ENCODE measurements at places on chromosomes 5 and 9.

- DNase-seq = no peak
Measured at GRCh38 chr5:151026679-151027078, 6.3 kb downstream of the GPX3 start.

- DNase-seq = no peak
Measured at GRCh38 chr5:177376107-177376506, 8.1 kb upstream of the SLC34A1 start.

DNA sequence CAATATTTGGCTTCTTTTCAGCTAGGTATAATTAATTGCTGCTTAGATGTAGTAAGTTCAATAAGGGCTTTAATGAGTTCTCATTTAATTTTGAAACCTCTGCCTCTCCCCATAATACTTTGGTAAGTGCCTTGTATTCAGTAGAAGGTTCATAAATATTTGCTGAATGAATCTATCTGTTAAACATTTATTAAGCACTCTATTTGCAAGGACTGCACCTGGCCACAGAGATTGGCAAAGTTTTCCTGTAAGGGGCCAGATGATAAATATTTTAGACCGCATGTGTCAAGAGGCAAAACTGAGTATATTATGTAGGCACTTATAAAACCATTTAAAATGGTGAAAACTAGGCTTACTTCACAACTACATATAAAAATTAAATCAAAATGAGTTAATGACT lies 19.0 kb upstream of the GNA14 start:
- DNase-seq = no peak

- DNase-seq = no peak
Measured at GRCh38 chr5:126519637-126520592, 75.1 kb downstream of the ALDH7A1 start.

GRCh38 chr9:95529910-95530309 lies 13.1 kb upstream of the PTCH1 start:
- no peak for DNase-seq

GRCh38 chr5:154198611-154199230 lies 8.2 kb downstream of the GALNT10 start:
- no peak for DNase-seq

DNA sequence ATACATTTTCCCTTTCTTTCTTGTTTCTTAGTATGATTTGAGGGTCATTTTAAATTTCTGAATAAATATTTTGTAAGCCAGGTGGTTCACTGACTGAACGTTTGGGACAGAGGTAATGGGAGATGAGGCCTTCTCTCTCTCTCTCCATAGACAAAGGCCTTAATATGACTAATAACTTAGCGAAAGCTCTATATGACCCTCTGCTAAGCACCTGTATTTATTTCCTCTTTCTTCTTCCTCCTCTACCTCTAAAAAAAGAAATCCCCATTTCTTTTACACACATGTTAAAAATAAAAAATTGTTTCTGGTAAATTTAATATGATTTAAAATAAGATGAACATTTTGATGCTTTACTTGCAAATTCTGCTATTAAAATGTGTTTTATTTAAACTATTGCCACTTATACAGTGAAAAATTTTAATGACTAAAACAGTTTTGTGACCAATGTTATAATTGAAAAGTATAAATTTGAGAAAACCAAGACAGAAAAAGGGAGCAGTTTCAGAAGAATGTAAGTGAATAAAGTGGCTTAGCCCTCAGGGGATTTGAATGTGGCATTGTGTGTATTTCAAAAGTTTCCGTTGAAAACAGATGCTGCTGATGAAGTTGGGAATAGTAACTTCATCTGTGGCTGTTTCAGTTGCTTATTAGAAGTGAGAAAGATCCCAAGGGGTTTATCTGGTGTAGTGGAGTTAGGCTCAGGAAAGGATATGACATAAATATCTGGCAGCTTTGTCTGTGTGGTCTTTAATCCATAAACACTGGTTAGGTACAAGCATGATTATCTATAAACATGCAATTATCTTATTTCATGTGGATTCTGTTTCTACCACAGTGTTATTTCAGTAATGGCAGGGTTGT lies 128.6 kb upstream of the GRHPR start:
- DNase-seq = peak; percentile 60

- no peak for DNase-seq
Measured at GRCh38 chr5:123951582-123951977, 439.6 kb downstream of the CSNK1G3 start.

- no peak for DNase-seq
Measured at GRCh38 chr5:32071351-32071944, 102.7 kb downstream of the GOLPH3 start.

GRCh38 chr9:88651682-88652633 lies 117.0 kb downstream of the NXNL2 start:
- DNase-seq = no peak

GRCh38 chr5:32100691-32101302 lies 73.3 kb downstream of the GOLPH3 start:
- DNase-seq = no peak

GRCh38 chr5:93993161-93993560 lies 251.8 kb upstream of the POU5F2 start:
- DNase-seq = no peak

GRCh38 chr9:6686396-6686795 lies 40.9 kb upstream of the GLDC start:
- no peak for DNase-seq

GRCh38 chr5:128213340-128213739 lies 129.8 kb downstream of the SLC12A2 start:
- peak; percentile 9 for DNase-seq

- no peak for DNase-seq
Measured at GRCh38 chr5:6182271-6182815, 196.0 kb downstream of the MED10 start.

DNA sequence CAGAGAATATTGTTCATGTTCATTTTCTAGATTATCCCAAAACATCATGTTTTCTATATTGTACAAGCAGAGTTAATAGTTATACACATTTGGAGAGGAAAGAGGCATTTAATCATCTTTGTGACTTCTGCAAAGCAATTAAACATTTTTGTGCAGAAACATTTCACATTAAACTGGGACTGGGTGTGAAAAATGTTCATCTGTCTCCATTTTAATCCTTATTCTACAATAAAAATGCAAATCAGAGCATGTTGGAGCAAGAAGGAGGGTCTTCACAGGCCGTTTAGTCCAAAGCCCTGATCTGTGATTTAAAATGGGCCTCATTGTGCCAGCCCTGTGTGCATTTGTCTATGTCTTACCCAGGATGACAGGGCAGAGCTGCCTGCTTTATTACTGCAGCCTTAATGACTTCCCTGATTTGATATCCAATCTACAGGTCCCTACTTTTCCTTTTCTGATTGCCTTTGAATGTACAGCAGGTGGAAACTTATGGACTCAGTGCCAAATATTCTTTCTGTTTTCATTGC lies 183.5 kb downstream of the CAVIN4 start:
- no peak for DNase-seq

DNA sequence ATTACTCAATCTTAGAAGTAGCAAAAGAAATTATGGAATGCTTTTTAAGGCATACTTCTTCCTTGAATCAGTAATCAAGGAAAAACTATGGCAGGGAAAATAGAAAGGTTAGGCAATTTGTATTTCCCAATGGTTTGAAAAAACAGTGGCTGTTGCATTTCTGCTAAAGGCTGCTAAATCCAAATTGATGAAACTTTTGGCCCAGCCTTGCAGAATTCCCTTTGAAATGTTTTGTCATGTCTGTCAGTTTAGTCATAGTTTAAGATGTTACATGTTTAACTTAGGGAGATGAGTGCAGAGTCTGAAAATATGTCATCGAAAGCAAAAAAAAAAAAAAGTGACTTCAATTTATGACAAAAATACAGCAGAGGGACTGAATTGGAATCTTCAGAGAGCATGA lies 878.9 kb upstream of the WWC1 start:
- no peak for DNase-seq

DNA sequence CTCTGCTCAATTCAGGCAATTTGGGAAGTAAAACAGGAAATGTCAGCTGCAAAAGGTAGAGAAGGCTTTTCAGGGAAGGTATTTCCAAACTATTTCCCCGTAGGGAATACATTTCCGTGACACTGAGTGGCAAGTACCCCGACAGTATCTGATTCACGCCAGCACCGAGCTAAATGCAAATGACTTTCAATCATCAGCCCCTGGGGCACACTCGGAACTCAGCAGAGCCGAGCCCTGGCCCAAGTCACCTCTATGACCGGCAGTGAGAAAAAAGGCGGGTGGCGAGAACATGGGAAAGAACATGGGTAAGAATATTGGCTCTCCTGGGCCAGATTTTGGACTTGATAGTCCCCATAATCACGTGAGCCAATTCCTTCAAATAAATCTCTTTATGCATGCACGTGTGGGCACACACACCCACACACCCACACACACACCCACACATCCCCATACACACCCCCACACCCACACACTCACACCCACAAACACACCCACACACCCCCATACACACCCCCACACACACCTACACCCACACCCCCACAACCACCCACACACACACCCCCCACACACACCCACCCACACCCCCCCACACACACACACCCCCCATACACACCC lies 43.0 kb downstream of the COL23A1 start:
- DNase-seq = no peak

All from germinal center (tissue), 1 donor.